Stimulated activated CD8-positive, alpha-beta memory T cell treated with anti-CD3 and anti-CD28 coated beads, Interleukin-15, amount 100 ng/mL, for 48 hours (primary cell): ENCODE measurements at places on chromosomes 13 and 19.

DNA sequence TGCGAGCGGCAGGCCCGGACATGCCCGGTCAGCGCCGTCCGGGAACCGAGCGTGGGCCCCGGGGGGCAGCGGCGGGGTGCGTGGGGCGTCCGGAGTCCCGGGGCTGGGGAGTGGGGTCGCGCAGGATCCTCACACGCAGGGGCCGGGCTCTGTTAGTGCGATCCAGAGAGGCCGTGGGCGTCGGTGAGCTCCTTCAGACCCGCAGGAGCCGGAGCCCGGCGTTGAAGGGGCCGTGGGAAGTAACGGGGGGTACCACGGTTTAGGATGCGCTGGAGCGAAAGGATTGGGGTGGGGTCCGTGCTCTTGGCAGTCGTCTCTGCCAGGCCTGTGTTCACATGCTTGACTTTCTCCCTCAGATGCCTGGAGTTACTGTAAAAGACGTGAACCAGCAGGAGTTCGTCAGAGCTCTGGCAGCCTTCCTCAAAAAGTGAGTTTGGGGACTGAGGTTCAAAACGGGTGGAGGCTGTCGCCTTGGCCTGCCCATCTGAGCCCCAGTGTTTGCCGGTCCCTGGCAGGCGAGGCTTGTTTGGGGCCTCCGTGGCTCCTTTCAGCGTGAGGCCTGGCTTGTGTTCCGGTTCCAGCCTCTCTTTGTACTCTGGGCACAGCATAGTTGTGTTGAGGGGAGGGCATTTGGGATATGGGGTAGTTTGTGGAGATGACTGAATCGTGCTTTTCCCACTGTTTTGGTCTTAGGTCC is 512 bp downstream of the RPS19 start:
- DNase-seq: no peak

GRCh38 chr19:38635483-38636399 is 11.7 kb upstream of the ACTN4 start:
- DNase-seq: no peak

- no peak for DNase-seq
Measured at GRCh38 chr13:41398494-41399170, 58.7 kb upstream of the RGCC start.

GRCh38 chr13:105153611-105154010 is 1381.9 kb downstream of the EFNB2 start:
- no peak for DNase-seq

GRCh38 chr19:1566392-1567115 is 1.6 kb downstream of the MEX3D start:
- no peak for DNase-seq

DNA sequence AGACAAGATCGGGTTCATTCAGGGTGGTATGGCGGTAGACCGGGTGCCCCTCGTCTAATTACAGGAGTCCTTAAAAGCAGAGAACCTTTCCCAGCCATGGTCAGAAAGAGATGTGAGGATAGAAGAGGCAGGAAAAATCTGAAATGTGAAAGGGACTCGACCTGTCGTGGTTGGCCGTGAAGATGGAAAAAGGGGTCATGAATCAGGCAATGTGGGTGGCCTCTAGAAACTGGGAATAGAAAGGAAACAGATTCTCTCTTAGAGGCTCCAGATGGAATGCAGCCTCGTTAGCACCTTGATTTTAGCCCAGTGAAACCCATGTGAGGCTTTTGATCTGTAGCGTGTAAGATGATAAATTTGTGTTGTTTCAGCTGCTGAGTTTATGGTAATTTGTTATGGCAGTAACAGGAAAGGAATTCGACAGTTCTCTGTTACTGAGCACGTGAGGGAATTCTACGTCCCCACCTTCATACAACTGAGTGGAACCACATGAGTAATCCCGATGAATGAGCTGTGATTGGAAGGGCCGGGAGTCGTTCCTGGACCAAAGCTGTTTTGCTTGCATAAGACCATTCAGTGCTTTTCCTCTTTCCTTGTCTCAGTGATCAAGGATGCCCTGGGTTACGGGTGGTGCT is 11.0 kb upstream of the CA11 start:
- no peak for DNase-seq

DNA sequence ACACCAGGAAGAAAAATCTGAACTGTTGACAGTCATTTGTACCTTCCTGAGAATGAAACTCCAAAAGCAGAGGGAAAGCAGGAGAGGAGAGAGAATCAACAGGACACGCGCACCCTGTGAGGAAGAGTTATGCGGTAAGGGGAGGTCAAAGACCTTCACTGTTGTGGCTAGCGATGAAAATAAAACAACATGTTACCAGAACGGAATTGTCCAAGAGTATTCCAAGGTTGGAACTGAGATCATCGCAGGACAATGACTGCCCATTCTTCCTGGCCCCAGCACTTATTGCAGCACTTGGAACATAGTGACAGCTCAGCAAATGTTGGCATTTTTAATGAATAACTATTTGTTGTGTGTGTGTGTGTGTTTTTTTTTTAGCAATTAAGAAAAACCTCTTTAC is 176.0 kb upstream of the TSC22D1 start:
- DNase-seq: no peak

- DNase-seq: no peak
Measured at GRCh38 chr13:87536499-87536898, 134.7 kb upstream of the SLITRK5 start.

DNA sequence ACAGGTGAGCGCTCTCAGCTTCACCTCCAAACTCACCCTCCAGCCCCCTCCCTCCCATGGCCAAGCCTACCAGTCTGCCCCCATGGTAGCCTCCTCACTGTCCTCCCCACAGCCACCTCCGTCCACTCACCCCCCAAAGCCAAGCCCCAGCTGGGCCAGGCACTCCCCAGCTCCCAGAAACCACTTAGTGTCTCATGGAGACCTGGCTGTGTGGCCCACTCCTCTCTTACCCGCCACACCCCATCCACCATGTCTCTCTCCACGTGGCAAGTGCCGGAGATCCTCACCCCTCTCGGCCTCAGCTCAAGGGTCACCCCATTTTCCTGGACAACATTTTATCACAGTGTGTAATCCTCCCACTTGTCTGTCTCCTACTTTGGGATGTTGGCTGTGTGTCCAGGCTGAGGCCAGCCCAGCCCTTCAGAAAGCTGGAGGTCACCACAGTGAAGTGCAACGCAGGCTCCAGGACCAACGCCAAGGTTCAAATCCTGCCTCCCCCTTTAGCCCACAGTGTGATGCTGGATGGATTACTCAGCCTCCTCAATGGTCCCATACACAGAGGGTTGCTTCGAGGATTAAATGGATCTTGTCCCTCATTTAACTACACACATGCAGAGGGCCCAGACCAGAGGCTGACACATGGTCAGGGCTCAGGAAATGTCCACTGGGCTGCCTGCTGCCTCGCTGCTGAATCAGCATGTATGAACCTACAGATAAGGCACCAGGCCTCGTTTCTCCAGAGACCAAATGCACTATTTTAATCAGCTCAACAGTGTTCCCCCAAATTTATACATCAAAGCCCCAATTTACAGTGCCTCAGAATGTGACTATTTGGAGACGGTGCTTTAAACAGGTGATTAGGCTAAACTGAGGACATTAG is 71.3 kb downstream of the CEBPG start:
- DNase-seq: no peak

DNA sequence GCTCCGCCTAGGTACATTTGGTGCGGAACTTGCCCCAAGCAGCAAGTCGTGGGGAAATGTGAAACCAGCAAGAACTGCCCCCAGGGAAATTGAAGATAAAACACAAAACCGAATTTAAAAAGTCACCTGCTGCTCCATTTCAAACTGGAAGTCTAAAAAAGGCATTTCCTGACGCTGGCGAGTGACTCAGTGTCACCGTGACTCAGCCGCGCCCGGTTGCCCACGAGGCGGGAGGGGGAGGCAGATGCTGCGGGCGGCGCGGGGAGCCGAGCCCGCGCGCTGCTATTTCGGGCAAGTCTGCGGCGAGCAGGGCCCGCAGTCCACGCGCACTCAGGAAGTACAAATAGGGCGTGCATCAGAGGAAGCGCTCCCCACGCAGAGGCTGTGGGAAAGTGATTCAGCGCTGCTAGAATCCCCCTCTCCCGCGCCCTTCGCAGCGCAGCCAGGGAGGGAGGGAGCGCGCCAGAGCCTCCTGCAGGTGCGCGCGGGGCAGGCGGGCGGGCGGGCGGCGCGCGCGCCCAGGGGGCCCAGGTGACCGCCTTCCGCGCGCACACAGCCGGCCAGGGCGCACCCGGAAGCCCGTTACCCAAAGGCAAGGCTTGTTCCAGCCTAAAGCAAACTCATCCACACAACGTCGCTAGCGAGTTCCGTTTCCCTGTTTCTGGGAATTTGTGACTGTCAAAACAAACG is 168.8 kb downstream of the COL4A1 start:
- peak; percentile 66 for DNase-seq

GRCh38 chr19:3080286-3080685 is 13.9 kb upstream of the GNA11 start:
- no peak for DNase-seq

GRCh38 chr13:60210510-60211330 is 47.0 kb upstream of the DIAPH3 start:
- no peak for DNase-seq
